ENCODE measurements at places on chromosomes 7 and 10.
A peak's percentile ranks its signal among the peaks of the same experiment; 100 is the strongest.

- DNase-seq, result no peak
Measured at GRCh38 chr7:99822731-99823718, 4.8 kb upstream of the CYP3A43 start.

- DNase-seq, result no peak
Measured at GRCh38 chr10:31822150-31822549, 106.5 kb downstream of the ARHGAP12 start.

DNA sequence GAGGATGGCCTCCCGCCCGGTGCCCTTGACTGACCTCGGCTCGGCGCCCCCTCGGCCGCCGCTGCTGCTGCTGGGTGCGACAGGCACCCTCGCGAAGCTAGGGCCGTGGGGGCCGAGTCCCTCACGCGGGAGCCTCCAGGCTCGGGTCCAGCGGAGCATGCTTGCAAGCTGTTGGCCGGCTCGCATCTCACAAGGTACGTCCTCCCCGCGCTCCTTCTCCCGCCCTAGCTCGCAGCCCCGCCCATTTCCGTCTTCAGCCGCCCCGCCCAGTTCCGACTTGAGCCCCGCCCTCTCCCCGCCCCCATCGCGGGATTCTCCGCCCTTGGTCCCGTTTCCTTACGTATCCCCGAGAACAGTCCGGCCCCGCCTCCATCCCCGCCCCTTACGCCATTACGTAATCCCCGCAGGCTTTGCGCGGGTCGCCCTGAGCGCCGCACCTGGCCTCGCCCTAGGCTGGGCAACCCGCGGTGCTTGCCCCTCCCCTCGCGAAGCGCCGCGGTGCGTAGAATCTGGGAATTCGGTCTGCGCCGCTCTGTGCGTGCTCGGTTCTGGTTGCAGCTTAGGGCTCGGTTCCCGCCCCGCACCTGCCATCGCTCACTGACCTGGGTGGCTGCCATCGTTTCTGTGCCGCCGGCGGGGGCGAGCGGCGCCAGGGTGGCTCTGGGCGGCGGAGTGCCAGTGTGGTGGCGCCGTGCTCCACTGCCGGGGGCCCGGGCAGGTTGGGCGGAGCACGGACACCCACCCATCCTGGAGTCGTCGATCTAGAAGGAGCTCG lies at the start of gene ABHD11:
ABHD11 (minus strand) TSS at position 191 of the 775 bp plus-strand sequence; CDS start at position 159, 32 bp downstream.
- peak; percentile 96 for DNase-seq

DNA sequence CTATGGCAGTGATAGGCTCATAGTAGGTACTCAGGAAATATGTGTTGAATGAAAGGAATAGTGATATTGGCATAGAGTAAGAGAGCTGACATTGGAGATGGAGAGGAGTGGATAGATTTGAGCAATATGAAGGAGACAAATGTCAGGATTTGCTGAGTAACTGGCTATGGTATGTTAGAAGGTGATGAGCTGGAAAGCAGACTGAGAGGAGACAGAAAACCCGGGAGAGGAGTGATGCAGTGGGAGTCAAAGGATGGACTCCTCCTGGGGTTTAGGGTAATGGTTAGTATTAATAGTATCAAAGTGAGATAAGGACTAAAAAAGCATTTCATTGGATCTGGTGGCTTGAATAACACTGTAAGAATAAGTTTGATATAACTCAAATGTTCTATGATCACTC lies 64.8 kb downstream of the CD36 start:
- DNase-seq, result no peak

- no peak for DNase-seq
Measured at GRCh38 chr10:8037199-8037801, 17.2 kb upstream of the GATA3 start.
